ENCODE measurements at places on chromosomes 3 and 15.

DNA sequence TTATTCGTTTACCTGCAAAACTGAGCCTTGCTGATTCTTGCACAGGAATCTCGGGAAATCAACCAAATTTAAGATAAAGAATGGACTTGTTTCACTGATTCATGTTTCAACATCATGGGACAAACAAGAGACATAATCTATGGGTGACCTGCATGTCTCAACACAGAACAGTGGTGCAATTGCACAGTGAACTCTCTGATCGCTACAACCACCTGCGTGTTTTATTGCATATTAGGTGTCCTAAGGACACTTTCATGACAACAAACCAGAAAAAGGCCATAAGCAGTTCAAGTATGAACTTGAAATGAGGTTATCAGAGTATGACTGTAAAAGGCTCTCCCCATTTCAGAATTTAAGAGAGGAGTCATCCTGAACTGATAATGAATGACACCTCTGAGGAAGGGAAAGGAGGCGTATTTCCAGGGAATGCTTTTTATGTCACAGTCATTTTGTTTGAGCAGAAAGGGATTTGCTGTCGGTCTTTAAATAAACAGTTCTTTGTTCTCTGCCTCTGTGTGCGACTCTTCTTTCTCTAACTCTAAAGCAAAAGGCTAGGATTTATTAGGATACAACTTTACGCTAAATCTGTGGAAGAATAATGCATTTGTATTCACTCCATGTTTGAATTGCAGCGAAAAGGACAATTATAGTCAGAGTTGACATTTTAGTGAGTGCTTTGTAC, 167.2 kb downstream of the RBMS3 start:
- no peak for DNase-seq

- DNase-seq, result no peak
These were observed 31.3 kb upstream of the ANP32A start for GRCh38 chr15:68851971-68852370.

GRCh38 chr3:169579116-169579710, 84.3 kb downstream of the MECOM start:
- no peak for DNase-seq

GRCh38 chr3:12954891-12955650, 113.7 kb upstream of the RPL32 start:
- peak; percentile 28 for DNase-seq

DNA sequence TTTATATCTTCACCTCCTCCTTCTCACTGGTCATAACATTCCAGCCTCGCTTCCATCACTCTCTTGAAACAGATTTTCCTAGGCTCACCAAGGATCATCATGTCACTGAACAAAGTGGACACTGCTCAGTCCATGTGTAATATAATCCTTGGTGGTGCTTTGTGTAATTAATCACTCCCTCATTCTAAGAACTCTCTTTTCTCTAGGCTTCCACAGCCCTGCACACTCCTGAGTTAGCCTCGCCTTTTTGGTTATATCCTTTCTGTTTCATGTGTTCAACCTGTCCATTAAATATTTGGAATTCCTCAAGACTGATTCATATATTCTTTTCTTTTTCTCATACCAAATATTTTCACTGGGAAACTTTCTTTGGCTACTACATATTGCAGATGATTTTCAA, 440.8 kb downstream of the PYDC2 start:
- DNase-seq, result no peak

DNA sequence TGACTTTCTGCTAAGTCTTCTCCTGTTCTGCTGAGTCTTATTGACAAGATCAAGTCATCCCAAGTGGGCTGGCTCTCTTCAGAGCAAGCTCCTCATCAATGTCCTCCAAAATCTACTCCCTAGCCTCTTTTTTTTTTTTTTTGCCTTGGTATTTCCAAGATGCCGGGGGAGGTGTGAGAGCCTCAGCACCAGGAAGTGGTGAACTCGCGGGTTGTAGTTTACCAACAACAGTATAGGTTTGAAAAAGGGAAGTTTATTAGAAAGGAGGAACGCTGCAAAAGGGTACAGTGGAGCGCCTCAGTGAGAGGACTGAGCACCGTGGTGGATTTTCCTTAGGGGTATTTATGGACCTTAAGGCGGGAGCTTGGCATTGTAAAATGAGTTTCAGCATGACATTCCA, 94.3 kb upstream of the SGO1 start:
- DNase-seq, result no peak

DNA sequence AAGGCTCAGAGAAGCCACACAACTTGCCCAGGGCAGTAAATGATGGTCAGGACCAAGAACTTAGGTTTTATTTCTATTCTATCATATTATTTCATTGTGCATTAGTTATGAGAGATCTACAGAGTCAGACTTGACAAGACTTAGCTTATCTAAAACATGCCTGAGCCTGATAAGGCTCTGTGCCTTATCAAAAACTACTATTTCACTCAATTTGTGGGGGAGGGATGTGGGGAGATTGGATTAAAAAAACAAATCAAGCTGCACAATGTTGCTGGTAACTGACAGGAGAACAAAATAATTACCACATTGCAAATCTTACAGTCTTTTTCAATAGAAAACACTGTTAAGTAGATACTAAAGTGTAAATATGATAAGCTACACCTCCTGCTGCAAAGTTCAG, 16.0 kb downstream of the HACD2 start:
- DNase-seq, result no peak

GRCh38 chr15:29183071-29183831, 86.4 kb downstream of the NSMCE3 start:
- peak; percentile 16 for DNase-seq

DNA sequence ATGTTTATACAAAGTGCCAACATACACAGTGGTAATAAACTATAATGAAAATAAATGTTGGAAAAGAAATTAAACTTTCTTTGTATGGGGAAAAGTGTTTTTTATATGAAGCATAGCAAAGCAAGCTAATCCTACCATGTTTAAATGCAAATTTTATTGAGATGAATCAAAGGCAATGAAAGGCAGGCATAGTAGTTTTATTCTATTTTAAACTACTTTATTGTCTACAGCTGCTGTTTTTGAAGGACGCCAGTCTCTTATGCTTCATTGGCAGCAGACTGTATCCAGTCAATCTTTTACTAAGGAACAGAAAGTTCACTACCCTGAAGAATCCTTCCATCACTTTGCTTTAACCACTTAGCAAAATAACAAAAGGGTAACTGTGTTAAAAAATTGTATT, 761.0 kb downstream of the ROBO2 start:
- no peak for DNase-seq

- DNase-seq, result no peak
These were observed 361.6 kb downstream of the ROBO1 start for GRCh38 chr3:79406175-79406574.

- DNase-seq, result no peak
These were observed 712.7 kb upstream of the LMCD1 start for GRCh38 chr3:7788881-7789280.

DNA sequence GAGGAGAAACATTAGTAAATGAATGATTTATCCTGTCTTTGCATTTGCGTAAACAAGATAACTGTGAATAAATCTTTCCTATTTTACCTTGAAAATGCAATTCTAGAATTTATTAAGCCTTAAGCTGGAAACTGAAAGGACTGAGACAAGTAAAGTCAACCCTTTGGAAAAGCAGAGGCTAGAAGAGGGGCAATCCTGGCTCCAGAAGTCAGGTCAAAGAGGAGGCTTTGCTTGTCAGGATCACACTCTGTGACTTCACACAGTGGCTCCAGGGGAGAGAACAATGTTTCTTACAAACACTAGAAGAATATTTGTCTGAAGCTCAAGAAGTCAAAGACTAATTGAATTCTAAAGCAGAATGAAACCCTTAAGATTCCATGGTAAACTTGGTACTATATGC, 530.4 kb downstream of the NAALADL2 start:
- DNase-seq, result no peak

DNA sequence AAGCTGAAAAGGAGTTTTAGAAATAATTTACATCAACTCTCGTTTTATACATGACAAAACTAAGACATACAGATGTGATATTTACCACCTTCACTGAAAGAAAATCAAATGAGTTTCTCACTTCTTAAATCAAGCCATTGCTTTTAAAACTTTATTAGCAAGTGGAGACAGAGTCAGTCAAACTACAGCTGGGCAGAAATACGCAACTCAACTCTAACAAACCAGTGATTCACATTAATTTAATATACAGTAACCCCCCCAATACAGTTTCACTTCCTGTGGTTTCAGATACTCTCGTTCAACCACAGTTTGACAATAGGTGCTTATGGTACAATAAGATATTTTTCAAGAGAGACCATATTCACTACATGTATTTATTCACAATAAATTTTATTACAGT, 477.1 kb downstream of the MAGI1 start:
- DNase-seq, result no peak

DNA sequence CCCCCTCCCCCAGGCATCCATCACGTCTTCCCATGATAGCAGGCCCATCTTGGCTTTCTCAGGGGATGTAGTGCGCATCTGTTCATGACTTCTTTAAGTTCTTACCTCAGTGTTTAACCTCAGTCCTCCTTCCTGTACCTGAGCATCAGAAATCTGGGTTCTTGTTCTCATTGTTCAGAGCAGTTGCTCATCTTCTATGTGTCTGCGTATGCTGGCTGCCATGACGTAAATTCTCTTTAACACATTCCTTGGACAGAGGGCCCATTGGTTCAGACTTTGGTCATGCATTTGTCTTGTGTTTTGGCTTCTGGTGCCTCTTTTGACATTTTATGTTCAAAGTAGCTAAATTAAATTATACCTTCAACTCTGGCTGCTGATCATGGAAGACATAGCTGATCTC, 227.3 kb downstream of the CACNA2D3 start:
- DNase-seq, result no peak

DNA sequence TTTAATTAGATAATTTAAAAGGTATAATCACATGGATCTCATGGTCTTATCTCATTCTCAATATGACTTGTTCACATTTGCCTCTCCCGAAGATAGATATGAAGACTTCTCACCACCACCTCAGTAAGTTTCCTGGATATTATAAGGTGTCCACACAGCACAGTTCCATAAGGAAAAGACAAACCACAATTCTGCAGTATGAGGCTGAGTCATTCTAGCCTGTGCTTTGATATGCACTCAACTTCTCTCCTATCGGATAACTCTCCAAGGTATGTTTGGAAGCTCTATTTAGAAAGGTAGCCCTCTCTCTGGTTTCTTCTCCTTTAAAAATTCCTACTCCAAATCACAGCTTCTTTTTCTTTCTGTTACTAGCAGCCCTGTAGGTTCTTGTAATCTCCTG, 612.8 kb downstream of the ZPLD1 start:
- no peak for DNase-seq

DNA sequence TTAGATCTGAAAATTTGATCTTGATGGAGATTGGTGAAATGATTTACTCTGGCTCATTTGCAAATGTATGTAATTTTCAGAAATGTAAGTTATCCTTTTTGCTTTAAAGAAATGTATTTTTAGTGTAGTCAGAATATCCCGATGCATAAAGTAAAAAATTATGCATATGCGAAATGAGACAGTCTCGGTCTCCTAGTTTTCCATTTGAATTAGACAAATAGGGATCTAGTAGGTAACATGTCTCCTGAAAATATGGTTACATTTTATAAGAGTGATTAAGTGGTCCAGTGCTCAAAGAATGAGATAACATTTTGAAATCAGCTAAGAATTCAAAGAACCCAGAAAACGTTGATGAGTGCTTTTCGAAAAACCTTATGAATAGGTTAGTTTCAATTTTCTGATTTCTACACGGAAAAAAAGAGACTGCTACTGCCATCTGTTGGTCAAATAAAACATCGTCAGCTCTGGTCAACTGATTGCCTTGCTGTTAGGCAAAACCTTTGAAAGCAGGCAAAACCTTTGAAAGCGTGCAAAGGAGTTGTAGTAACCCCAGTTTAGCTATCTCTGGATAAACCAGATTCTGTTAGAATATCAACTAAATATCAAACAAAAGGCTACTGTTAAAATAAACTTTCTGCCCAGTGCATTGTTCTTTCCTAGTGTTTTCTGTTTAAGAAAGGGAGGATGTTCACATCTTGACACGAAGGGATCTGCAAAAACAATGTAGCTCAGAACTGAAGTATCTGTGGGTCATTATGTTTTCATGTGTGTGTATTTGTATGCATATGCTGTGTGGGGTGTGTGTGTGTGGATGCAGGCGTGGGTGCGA, 59.3 kb upstream of the CHMP2B start:
- peak; percentile 10 for DNase-seq

- no peak for DNase-seq
These were observed 89.1 kb downstream of the BCHE start for GRCh38 chr3:165748094-165748493.

- DNase-seq, result no peak
These were observed 48.4 kb downstream of the DAPK2 start for GRCh38 chr15:63997715-63998442.

Data from activated CD4-positive, alpha-beta memory T cell treated with anti-CD3 and anti-CD28 coated beads for 36 hours (primary cell).